Renal cortical epithelial cell (primary cell): ENCODE measurements at places on chromosomes 3 and 15. TPM values are rescaled to one million over a fixed set of nuclear protein-coding genes. Genes with fewer than 3 reads are reported as not detected.
A peak's percentile ranks its signal among the peaks of the same experiment; 100 is the strongest.

DNA sequence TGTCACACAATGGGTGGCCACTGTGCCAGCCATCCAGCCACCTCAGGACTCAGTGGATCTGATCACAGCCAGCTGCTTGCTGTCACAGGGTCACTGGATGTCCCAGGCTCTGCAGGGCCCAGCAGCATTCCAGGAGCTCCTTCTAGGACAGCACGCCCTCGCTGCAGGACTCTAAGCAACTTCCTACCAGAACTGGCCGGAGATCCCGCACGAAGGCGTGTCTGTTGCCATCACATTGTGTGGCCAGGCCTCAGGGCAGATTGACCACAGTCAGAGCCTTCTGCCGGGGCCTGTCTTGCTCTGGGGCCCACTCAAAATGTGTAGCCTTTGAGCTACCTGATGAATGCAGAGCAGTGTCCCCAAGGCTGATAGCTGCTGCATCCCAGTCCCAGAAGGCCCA is 24.6 kb downstream of the DNAJB8 start:
- no peak for DNase-seq

- peak; percentile 85 for DNase-seq
These were observed 90.3 kb upstream of the C3orf80 start for GRCh38 chr3:160134964-160135363.

DNA sequence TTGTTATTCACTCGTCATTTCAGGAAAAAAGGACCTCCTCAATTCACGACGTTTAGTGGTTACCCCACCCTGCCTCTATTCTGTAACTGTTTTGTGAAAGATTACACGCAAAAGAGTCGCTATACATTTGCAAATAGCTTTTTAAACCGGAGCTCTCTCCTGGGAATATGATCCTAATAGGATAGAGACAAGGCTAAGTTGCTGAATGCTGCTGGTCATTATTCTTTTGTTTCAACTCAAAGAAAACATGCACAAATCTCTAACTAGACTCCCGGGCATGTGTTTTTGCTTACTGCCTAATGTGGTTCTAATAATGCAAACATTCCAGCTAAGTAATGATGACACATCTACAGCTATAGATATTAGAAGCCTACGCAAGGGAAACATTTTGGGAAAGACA is 214.6 kb upstream of the MDFIC2 start:
- no peak for DNase-seq

DNA sequence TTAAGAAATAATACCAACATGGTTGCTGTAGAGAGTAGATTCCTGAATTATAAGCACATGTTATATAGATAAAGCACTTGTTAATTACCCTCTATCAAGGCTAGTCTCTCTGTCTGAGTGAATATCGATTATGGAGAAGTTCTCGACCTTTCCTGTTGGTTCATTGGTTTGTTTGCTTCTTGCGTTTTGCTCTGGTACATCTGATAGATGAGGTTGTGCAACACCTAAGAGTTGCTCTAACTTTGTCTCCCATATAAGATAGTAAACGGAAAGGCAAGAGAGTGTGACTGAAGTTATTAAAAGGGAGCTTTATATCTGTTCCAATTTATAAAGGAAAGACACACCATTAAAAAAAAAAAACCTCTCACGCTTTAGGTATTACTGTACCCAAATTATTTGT is 69.0 kb downstream of the PYDC2 start:
- no peak for DNase-seq

Gene PRKAR2A
- total RNA-seq: 33.5 and 44.5 TPM in 2 replicates

GRCh38 chr3:23495507-23495906 is 292.4 kb downstream of the UBE2E2 start:
- DNase-seq: peak; percentile 33

Gene ZNF860
- 3.3 and 8.6 TPM in 2 replicates for total RNA-seq

Gene TMED3
- 53.5 and 152 TPM in 2 replicates for total RNA-seq
